Left cardiac atrium (tissue), 4 donors: ENCODE measurements at places on chromosomes 1 and 21. TPM values are rescaled to one million over a fixed set of nuclear protein-coding genes. Genes with fewer than 3 reads are reported as not detected.

TTC39A gene
- 14.0 TPM for total RNA-seq

CEP350 gene
- total RNA-seq: 30.0 TPM

TEX38 gene
- not detected for total RNA-seq

OXCT2 gene
- total RNA-seq: 16.2 TPM

DIO1 gene
- total RNA-seq: not detected

SNRNP40 gene
- total RNA-seq: 24.2 TPM

TMPRSS15 gene
- not detected for total RNA-seq
